ENCODE measurements at places on chromosomes 12 and 14.

DNA sequence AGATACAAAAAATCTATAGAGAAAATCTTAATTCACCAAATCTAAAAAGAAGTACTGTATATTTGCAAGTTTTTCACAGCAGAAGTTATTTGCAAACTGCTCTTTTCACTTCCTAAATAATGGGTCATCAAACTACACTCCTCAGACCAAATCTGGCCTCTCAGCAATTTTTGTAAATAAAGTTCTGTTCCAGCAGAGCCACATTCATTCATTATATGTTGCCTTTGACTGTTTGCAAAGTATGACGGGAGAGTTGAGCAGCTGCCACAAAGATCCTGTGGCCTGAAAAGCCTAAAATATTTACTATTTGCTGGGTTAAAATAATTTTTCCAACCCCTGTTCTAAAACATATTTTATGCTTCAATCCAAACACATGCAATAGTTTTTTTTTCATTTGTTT is 1222.3 kb upstream of the SEL1L start:
- DNase-seq = no peak

GRCh38 chr12:4997939-4998338 is 45.7 kb upstream of the KCNA5 start:
- DNase-seq = no peak

DNA sequence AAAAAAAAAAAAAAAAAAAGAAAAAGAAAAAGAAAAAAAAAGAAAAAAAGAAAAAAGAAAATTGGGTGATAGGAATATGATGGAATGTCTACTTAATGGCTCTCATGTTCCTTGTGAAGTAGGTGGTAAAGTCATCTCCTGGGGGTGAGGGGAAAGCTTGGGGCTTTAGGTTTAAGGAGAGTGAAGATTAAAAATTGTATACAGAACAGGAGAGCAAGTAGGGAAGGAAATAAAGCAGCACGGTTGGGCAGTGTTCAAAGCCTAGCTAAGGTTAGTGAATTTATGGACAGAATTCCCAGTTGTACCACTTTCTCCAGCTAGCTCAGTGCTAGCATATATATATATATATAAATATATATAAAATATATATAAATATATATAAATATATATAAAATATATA is 40.0 kb upstream of the SLC2A13 start:
- DNase-seq = no peak

GRCh38 chr12:34108405-34108803 is 86.1 kb downstream of the ALG10 start:
- DNase-seq = no peak

GRCh38 chr14:29569194-29569593 is 358.5 kb downstream of the PRKD1 start:
- no peak for DNase-seq
